Caki2 (cell line): ENCODE measurements at places on chromosomes 13 and 19. TPM values are rescaled to one million over a fixed set of nuclear protein-coding genes. Genes with fewer than 3 reads are reported as not detected.
A peak's percentile ranks its signal among the peaks of the same experiment; 100 is the strongest.

- DNase-seq, result no peak
Measured at GRCh38 chr19:58037927-58038687, 4.3 kb downstream of the ZSCAN1 start.

GRCh38 chr19:850221-850978, 1.7 kb upstream of the ELANE start:
- no peak for DNase-seq

- no peak for DNase-seq
Measured at GRCh38 chr13:28273919-28274318, 135.6 kb downstream of the PAN3 start.

DNA sequence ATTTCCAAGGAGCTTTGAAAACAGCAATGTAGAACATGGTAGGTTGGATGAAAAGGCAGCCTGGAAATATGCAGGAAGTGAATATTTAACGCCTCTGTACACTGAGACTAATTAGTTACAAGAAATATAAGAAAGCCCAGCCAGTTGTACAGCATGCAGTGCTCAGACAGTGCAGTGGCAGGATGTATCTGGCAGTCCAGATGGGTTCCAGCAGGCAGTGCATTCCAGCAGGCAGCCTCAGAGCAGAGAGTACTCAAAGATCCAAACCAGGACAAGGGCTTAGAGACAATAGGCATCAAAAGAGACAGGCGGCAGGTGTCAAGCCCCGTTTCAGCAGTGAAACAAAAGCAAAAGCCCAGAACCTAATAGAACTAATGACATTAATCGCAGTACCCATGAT, 2776.3 kb downstream of the PCDH9 start:
- DNase-seq, result no peak

Gene SMAD9
- total RNA-seq, result 0.55 and 0.64 TPM in 2 replicates

Gene KCNJ14
- 0.37 and 0.78 TPM in 2 replicates for total RNA-seq

DNA sequence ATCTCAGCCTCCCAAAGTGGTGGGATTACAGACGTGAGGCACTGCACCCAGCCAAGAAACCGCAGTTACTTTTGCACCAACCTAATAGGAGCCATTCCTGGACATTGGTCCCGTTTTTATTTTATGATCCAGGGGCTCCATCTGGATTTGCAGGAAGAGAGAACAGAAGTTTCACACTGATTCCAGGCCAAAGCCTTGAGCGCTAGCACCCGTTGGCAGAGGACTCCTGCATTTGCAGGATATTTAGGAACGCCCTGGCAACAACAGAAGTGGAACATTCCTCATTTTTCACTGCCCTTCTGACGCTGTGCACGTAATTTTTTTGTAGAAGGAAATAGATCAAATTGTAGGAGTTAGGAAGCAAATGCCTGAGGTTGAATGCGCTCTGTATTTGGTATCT, 11.7 kb upstream of the SULT2A1 start:
- DNase-seq, result no peak

Gene IFNL1
- total RNA-seq, result not detected in 2 replicates

DNA sequence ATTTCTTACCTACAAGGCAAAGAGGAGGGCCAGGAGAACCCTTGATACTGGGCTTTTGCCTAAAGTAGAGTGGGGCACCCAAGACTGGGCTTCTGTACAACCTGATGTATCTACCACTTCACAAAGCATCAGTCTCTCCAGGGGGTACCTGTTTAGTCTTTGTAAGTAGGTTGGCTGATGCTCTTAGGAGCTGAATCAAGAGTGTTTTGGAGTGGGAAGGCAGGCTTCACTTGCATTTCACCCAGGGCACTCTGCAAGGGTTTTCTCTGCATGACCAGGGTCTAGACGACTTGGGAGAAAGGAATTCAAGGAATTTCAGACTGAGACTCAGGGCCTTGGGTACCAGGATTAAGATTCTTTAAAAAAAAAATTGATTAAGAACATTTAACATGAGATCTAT, 361.5 kb downstream of the RFC3 start:
- no peak for DNase-seq

Gene ACP7
- total RNA-seq, result not detected in 2 replicates

DNA sequence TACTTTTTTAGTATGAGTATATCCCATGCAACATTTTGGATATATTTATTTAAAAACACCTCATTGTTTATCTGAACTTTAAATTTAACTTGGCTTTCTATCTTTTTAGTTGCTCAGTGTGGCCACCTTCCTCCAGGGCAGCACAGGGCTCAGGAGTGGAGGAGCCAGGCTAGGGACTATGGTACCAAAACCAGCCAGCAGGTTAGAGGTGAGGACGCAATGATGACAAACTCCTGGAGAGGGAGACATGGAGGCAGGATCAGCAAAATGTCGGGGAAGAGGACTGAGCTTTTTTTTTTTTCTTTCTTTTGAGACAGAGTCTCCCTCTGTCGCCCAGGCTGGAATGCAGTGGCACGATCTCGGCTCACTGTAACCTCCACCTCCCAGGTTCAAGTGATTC, 29.6 kb upstream of the CALM3 start:
- DNase-seq, result peak; percentile 31

Gene PLPPR3
- total RNA-seq, result 3.1 and 13.6 TPM in 2 replicates

GRCh38 chr19:12698138-12698537, 1.7 kb upstream of the FBXW9 start:
- no peak for DNase-seq

DNA sequence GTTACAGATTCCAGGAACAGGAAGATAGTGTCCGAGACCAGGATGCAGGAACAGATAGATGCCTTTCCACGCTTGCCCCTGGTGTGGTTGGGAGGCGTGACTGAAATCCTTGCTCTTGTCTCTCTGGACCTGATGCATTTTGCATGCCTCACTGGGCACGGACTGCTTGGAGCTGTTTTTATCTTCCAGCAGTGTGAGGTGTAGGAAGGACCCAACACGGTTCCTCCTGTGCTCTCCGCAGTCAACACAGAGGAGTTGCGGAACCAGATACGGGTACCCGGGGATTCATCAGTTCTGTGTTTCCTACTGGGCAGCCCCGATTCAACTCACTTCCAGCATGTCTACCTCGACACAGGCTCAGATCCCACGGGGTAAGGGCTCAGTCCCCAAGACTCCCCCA, 6.5 kb downstream of the DOT1L start:
- no peak for DNase-seq

Gene PLVAP
- not detected in 2 replicates for total RNA-seq

DNA sequence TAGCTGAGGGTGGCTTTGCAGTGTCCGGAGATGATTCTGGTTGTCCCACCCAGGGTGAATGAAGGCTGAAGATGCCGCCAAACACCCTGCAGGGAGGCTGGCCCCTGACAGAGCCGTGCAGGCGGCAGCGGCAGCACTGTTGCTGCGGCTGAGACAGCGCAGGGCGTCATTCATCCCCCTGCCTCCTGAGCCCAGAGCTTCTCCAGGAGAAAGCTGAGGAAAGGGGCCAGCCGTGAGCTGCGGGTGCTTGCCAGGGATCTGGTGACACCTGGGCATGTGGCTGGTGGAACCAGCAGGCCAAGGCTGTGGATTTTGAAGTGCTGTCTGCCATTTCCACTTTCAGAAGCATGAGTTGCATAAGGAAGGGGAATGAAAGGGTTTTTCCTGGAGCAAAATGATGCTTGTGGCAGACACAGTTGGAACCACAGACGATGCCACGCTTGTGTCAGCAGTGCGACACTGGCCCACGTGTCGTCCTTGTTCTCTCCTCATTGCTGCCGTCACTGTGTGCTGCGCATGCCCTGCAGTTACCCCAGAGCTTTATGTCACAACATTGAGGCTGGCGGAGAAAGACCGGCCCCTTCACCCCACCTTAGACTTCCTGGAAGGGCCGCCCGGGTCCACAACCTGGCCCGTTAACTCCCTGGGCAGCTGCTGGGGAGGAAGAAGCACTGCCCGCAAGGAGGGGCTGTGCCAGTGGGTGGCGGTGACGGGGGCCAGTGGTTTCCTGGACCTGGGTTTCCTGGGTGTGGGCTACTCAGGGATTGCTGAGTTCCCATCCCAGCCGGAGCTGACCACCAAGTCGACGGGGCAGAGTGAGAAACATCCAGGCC, 22.7 kb downstream of the TFDP1 start:
- DNase-seq, result no peak

DNA sequence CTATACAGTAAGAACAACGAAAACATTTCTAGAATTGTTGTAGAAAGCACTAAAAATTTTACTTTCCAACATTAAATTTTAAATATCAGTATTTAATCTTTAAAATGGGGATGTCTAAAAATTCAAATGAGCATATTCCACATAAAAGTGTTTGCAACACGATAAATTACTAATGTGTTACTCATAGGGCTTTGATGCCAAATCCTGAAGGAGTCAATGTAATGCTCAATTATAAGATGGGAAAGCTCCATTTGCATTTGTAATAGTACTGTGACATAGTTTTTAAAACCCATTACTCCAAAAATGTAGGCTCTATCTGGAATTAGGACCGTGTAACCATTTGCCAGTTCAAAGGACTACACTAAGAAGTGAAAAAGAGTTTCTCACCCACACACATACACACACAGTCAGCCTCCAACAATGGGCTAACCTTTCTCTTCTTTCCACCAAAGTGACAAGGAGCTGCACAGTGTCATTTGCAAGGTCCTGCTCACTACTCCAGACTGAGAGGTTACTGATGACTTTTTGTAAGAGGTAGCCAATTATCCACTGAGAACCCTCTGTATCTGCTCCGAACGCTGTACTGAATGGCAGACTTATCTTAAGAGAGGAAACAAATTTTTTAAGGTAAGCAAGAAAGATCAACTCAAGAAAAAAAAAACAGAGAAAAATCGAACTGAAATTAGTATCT, 26.1 kb upstream of the EEF1AKMT1 start:
- DNase-seq, result no peak

GRCh38 chr13:40377783-40378182, 288.7 kb downstream of the FOXO1 start:
- no peak for DNase-seq

Gene RNF113B
- not detected in 2 replicates for total RNA-seq

Gene KLF2
- 0.55 and 3.0 TPM in 2 replicates for total RNA-seq

Gene DHDH
- 1.6 and 4.4 TPM in 2 replicates for total RNA-seq

GRCh38 chr19:55082020-55082851, 6.6 kb downstream of the EPS8L1 start:
- DNase-seq, result no peak

Gene DAND5
- not detected in 2 replicates for total RNA-seq

DNA sequence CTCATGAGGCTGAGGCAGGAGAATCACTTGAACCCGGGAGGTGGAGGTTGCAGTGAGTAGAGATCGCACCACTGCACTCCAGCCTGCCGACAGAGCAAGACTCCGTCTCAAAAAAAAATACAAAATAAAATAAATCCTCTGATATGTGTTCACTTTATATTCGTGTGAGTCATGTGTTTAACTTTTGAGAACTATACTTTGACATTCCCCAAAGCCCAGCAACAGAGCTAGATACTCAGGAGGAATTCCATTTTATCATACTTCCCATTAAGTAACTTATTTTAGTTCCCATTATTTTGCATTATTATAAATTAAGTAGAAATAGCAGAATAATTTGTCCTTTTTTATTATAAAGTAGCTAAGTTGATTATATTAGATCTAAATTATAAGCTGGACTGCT, 3.3 kb upstream of the CHAMP1 start:
- no peak for DNase-seq

DNA sequence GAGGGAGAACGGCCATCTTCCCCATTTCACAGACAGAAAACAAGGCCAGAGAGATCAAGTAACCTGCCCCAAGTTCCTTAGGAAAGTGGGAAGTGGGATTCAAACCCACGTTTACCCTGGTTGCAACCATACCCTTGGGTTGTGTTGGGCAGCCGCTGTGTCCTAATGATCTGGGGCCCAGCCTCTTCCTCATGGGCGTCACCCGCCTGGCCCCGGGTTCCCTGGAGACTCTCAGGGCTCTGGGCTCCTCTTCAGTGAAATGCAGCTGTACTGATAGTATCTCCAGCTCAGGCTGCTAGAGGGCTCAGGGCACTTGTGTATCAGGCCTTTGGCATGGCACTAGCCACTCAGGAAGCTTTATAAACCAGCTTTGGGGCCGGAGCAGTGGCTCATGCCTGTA, 9.8 kb downstream of the TMED1 start:
- no peak for DNase-seq

GRCh38 chr19:3964256-3965194, 6.4 kb downstream of the DAPK3 start:
- no peak for DNase-seq

DNA sequence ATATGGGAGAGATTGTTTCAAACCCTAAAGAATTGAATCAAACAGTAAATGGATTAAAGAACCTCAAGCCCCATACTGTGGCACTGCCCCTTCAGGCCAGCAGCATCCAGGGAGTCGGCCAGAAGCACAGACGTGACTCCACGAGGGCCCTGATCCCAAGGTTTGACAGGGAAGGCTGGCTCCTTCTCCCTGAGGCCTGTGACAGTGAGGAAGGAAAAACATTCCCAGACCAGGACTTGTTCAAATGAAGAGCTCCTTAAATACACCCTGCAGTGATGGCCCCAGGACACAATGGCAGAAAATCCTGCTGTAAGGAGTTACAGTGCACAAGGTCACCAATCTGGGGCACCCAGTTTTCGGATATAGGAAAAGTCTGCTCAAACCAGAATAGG, 91.0 kb downstream of the COL4A1 start:
- no peak for DNase-seq

Gene C1QTNF9B
- total RNA-seq, result 1.1 and 2.3 TPM in 2 replicates

Gene WDR87
- not detected in 2 replicates for total RNA-seq

DNA sequence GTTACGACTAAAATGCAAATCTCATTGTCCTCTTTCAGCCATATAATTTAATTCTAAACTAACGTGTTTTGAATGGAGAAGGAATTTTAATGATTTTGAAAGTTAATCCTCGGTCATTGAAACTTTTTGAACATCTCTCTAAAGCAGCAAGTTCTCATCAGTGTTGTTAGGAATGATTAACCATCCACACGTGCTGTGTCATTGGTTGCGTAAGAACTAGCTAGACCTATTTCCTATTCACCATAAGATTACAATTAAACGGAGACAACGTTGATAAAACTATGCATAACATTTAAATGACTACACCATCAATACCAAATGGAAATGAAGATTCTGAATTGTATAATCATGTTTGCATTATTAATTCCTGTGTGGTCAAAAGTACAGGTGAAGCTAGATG, 155.6 kb upstream of the IRS2 start:
- DNase-seq, result peak; percentile 4

- no peak for DNase-seq
Measured at GRCh38 chr13:75978818-75979217, 342.7 kb downstream of the LMO7 start.

DNA sequence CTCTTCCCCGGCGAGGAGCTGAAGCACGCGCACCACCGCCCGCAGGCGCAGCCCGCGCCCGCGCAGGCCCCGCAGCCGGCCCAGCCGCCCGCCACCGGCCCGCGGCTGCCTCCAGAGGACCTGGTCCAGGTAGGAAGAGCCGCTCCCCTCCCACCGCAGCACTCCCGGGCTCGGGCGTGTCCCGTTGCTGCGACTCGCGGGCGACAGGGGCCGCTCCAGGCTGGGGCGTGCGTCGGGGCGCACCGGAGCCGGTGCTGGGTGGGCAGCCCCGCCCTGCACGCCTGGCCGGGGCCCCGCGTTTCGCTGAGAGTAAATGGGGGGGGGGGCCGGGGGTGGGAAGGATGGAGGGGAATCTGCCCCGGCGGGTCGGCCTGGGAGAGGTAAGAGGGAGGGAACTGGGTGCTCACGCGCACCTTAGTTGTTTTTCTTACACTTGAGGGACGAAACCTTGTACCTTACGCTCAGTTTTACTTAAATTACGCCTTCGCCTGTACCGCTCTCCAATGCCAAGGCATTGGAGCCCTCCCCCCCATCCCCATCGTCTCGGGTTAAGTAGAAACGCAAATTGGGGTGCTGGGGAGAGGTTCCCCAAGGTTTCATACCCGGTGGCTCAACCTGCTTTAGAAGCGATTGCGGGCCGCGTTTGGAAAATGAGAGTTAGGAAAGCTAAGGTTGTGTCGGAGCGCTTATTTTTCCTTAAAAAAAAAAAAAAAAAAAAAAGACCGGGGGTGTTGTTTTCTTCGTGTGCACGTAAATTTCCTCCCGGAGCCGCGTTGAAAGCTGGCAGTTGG, 850 bp downstream of the KLF5 start:
- DNase-seq, result no peak

- DNase-seq, result no peak
Measured at GRCh38 chr13:46195016-46195415, 13.0 kb upstream of the LCP1 start.
